RKO (cell line): ENCODE measurements at places on chromosomes 11 and 22.
A peak's percentile ranks its signal among the peaks of the same experiment; 100 is the strongest.

DNA sequence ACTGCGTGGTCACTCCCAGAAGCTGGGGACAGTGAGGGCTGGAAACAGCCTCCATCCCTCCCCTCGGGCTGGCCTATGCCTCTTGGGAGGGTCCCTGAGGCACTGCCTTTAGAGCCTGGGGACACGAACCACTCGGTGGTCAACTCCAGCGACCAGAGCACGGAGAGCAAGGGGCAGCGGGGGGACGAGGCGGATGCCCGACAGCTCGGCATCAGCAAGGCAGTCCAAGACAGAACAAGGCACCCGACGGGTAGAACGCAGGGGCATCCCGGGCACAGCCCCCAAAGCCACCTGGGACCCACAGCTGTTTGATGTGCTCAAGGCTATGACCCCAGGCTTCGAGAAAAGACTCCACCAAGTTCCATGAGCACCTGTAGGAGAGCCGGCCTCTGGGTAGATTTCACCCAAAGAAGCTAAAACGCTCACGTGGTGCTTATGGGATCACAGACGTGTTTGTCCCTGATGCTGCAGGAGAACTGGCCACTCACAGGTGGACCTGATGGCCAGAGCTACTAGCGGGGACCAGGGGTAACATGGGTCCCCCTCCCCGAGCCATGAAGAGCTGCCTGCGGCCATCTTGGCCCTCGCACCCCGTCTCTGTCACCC lies 510 bp upstream of the LSP1 start:
- DNase-seq, result no peak

DNA sequence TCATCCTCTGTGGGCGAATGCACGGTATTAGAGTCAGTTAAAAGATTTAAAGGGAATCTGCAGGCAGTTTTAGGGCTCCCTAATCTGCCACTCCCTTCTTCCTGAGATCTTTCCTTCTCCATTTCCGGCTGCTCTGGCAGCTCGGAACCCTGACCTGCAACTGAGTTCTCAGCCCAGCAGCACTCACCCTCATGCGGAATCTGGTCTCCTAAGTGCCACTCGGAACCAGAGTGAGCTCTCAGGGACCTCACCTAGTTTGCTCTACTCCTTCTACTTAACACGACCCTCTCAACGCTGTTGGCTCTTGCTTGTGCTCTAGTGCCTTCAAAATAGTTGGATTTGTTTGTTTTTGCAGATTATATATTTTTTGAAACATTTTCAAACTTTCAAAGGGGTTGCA lies 19.3 kb upstream of the IL10RA start:
- no peak for DNase-seq

GRCh38 chr11:47373876-47374719 lies 4.2 kb downstream of the SPI1 start:
- DNase-seq, result peak; percentile 73

DNA sequence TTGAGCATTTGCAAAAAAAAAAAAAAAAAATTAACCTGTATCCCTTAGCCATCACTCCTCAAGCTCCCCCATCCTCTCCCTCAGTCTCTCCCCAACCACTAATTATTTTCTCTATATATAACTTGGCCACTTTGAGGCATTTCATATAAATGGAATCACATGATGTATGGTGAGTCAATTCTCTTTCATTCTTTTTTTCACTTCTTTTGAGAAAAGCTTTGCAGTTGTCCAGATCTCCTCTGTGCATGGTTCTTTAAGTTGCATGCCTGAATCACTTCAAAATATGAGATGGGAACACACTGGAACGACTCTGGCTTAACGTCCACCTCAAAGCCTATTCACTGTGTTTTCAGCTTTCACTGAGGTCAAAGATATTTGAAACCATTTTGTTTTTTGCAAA lies 40.7 kb downstream of the SHANK2 start:
- no peak for DNase-seq

GRCh38 chr22:21796863-21797262 lies 61.3 kb upstream of the YPEL1 start:
- DNase-seq, result no peak

DNA sequence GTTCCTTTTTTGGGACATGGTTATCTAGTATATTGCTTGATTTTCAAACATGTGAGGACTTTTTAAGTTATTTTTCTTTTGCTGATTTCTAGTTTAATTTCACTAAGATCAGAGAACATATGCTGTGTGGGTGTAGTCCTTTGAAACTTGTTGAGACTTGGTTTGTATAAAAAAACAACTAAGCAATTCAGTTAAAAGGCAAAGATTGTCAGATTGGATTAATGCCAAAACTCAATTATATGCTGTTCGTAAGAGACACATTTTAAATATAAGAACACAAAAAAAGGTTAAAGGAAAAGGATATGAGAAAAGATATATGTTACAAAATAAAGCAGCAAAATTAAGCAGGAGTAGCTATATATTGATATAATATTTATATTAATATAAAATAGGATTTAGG lies 17.8 kb upstream of the RRM1 start:
- DNase-seq, result no peak

- no peak for DNase-seq
These were observed 28.5 kb downstream of the MAFF start for GRCh38 chr22:38230108-38230825.

DNA sequence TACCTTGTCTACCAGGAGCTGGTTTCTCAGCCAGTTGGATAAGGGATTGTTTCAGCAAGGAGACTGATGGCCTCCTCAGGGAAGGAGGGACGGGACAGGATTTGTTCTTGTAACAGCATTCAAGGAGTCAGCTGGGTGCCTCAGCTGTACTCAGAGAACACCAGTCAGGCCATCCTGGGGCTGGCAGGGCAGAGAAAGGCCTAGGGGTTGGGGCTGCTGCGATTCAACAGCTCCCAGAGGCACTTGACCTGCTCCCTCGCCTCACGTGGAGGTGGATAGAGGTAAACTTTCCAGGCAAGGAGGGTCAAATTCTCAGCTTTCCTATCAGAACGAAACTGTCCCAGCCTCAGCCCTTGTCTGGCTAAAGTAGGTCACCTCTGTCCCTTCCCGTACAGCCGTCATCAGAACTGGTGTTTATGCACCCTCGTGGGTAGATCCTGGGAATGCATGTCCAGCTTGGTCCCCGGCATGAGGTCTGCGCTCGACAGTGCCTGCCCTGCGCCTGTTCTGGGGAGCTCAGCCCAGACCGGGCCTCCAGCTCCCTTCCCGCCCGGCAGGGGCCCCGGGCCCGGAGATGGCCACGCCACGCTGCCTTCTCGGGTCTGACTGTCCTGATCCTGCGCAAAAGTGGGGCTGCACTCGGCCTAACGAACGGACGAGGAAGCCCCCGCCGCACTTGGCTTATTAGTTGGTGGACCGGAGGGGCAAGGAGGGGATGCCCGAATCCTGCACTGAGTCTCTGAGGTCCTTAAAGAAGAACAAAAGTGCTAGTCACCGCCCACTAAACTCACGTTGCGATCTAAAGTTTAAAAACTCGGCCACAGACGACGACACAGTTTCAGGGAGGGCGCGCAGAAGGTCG lies 762 bp upstream of the CCDC134 start:
- no peak for DNase-seq

- DNase-seq, result peak; percentile 76
These were observed 4.5 kb upstream of the BCL9L start for GRCh38 chr11:118930094-118930712.

GRCh38 chr11:92769112-92769511 lies 200.3 kb upstream of the MTNR1B start:
- no peak for DNase-seq

DNA sequence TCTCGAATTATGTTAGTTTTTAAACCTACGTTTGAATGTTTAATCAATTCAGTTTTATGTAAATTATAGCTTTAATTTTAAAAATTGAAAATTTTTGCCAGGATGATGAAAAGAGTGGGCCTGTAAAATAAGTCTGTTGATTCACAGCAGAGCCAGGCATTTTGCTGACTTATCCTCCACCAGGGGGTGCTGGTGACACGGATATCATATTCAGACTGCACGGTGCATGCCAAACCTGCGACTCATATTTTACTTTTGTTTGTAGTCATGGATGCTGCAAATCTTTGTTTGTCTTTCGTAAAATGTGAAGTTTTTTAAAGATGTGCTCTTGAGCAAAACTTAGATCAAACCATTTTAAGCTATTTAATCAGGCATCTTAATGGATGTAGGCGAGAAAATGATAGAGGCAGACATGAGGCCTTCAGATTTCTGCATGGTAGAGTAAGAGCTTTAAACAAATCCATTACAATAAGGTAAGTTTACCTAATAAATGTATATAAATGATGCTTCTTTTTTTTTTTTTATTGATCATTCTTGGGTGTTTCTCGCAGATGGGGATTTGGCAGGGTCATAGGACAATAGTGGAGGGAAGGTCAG lies 3.6 kb upstream of the OR8B3 start:
- DNase-seq, result peak; percentile 84

DNA sequence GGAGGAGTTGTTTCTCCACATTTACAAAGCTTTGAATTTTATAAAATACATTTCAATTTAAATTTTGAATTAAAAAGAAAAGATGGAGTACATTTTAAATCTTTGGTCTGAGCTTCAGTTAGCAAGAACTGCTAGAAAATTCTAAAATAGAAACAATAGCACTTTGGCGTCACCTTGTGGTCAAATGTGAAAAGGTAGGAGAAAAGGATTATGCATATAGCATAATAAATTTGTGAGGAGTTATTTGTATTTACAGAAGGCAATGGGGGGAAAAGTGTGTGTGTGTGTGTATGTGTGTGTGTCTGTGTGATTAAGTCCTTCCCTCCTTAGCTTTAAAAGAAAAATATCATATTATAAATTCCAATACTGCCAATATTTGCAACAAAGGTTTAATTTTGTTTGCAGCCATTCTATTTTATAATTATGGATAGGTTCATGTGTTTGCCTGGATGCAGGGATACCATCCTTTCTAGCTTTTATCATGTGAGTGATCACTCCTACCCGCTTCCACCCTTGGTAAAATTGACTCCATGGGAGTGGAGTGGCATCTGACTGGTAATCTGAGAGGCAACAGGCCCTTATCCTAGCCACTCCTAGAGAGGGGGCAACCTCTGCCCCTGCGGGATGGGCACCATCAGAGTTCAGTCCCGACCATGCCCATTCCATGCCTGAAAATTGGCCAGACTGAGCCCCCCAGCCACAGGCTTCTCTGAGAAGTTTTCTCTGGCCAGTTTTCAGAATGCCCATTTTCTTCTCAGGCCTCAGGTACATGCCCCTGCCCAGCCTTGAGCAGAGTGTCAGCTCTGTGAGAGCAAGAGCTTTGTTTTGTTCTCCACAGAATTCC lies 13.6 kb upstream of the LGR4 start:
- peak; percentile 66 for DNase-seq

DNA sequence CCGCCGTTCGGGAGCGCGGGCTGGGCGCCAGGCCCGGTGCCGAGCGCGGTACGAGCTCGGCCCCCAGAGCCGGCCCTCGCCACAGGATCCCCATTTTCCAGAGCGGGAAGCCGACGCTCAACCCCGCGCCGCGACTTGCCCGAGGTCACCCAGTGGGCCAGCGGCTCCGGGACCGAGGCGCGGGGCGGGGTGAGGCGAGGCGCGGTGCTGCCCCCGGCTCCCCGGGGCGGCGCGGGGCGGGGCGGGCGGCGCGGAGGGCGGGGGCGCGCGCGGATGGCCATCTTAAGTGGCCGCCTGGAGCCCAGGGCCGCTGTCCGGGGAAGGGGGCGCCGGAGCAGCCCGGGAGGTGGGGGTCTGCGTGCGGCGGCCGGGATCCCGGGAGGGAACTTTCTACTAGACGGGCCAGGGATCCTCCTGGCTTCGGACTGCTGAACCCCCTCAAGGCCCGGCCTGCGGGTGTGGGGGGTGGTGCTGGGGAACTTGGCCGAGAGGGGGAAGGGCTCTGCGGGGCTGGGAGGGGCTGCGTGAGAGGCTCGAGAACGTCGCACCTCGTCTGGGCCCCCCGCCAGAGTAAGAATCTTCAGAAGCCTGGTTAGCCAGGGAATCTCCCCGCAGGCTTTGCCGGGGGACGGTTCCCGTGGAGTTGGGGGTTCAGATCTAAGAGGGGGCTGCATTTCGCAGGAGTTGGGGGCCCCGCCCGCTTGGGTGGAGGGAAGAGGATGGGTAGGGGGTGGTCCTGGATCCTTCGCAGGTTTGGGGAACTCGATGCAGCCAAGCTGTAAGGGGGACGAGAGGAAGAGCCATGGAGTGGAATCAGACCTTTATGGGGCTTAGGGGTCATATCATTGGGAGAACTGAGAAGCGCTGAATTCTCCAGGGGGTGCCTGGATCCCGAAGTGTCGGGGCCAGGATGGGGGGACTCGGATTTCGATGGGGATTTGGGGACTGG lies 678 bp upstream of the INPPL1 start:
- DNase-seq, result peak; percentile 46

DNA sequence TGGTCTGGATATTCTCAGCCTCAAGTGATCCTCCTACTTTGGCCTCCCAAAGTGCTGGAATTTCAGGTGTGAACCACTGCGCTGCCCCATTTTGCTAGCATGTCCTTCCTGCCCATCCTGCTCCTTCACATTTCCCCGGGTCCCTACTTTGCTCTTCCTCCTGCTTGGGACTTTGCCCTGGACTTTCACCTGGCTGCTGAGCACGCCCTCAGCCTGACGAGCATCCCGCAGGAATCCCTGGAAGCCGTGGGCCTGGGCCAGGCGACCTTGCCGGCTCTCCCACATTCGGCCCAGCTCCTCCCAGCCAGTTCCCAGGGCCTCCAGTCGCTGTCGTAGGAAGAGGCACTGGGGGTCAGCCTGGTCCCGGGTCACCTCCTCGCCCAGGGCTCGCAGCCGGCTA lies 22.6 kb upstream of the RBM4B start:
- no peak for DNase-seq

DNA sequence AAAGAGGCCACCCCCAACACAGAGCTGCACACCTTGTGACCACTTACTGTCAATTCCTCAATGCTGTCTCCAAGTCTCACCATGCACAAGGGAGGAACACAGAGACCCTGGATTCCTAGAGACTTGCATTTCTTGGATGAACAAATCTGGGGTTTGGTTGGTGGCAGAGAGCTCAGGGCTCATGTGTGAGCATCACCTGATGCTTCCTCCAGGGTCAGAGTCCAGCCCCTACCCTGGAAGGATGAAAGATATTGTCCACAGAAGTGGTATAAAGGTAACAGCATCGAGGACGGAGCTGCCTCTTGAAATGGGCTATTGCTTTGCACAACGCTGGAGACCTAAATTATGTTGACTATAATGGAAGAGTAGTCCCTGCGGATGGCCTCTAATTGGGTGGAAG lies 36.0 kb downstream of the GGTLC2 start:
- no peak for DNase-seq

DNA sequence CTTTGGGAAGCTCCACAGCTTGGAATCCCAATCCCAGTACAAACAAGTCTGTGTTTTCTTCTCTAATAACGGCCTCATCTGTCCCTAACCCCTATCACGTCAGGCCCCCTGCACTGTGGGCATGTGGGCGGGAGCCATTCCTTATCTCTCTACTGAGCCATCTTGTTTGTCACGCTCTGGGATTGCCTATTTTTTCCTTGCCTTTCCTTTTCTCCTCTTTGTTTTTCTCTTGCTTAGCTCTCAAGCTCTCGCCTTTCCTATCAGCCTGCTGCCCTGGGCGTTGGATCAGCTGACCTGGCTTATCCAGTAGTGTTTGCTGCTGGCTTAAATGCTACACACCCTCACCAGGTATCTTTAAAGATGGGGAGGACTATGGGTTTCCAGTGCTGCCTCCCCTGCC lies 35.8 kb downstream of the ARHGAP1 start:
- no peak for DNase-seq
